ENCODE measurements at places on chromosomes 12 and 14. TPM values are rescaled to one million over a fixed set of nuclear protein-coding genes. Genes with fewer than 3 reads are reported as not detected.
A peak's percentile ranks its signal among the peaks of the same experiment; 100 is the strongest.

DNA sequence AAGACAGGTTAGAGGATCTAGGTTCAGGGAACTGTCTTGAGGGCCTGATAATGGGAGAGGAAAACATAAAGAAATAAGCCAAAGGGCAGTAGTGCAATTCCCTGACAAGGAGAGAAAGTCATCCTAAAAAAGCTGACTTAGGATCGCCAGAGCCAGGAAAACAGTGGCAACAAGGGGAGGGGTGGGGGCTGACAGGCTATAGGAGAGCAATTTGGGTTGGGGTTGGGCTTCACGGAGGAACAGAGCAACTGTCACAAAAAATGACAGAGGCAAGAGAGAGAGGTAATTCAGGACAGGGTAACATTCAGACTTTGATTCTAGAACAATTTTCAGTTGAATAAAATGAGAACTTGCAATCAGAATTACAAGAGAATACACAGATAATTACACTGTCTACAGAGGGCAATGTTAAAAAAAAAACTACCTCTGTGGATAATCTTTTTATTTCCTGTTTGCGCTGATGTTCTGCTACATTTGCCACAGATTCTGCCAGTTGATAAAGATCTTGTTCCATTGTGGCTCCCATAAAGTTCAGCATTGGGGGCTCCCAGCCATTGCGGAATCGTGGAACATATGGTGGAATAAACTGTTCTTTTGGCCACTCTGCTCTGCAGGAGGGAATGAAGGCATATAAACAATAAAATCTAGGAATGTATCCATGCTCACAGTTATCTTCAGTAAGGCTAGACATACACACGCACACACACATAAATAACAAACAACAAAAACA is 138.6 kb downstream of the EPS8 start:
- DNase-seq, result no peak

- no peak for DNase-seq
Observed at GRCh38 chr14:93078870-93079269, 36.9 kb downstream of the ITPK1 start.

GRCh38 chr12:53798575-53798974 is 46.8 kb upstream of the CISTR start:
- DNase-seq, result no peak

DNA sequence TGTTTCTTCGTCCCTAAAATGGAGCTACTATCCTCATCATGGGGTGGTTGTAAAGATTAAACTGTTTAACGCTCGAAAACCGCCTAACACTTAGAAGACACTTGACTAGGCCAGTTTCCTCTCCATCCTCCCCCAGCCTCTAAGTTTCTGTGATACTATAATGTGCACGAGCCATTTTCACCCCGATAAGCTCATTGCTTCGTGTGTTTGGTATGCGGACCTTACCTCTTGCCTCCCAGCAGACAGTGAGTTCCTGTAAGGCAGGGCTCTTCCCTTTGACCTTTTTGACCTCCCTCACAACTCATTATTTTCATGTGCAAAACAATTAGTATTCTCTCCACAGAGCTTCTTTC is 499 bp upstream of the GXYLT1 start:
- no peak for DNase-seq

Gene EPYC
- not detected for polyA plus RNA-seq

Gene ASPG
- polyA plus RNA-seq, result 24.6 TPM

- DNase-seq, result no peak
Observed at GRCh38 chr12:105462831-105463230, 132.3 kb downstream of the C12orf75 start.

DNA sequence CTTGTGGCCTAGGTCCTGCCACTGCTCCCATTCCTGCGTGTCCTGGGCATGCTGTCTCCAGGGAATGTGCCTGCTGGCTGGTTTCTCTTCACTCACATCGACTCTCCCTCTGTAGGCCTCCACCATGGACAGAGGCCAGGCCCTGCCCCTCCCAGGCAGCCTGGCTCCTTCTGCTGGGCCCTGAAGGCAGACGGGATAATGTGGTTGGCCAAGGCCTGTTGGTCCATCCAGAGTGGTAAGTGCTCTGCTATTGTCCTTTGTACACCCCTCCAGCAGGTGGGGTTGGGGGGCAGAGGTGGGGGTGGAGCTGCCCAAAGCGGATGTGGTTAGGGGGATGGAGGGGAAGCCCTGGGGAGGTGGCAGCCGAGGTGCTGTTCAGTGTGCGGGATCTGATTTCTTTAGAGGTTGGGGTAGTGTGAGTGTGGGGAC is 9.5 kb upstream of the NR4A1 start:
- peak; percentile 75 for DNase-seq

Gene PTPRO
- 1.2 TPM for polyA plus RNA-seq

- peak; percentile 54 for DNase-seq
Observed at GRCh38 chr12:34398706-34399630, 376.7 kb downstream of the ALG10 start.

DNA sequence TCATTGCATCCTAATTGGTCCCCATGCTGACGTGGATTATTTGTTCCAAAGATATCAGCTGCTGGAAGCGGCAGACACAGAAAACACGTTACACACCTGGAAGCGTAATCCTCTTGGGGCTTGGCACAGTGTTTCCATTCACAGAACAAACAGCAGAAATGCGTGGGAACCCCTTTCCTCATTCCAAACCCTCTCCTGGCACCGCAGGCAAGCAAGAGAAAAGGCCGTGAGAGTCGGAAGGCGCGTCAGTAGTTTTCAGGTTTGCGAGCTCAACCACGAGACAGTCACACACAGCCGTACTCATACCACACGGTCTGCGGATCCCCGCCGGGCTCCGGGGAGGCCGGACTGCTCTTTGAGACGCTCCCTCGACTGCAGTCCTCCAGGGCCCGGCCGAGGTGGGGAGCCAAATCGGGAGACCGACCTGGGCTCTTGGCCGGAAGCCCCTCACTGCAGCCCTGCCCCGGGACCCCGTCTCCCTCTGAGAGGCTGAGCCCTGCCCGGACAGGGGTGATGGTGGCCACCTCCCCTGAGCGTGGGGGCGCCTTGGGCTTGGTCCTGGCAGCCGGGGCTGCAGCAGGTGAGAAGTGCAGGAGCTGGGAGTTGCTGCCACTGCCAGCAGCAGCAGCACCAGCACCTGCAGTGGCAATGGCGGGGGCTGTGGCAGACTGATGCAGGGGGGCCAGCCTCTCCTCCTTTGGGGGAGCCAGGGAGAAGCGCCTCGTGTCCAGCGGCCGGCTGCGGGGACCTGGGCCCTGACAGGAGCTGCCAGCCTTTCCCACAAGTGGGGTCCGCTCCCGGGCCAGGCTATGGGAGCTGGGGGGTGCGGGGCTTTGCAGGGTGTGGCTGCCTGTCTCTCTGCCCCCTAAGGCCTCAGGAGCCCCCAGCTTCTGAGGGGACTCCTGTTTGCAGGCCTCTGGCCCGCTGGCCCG is 28.1 kb upstream of the GPR68 start:
- DNase-seq, result no peak

DNA sequence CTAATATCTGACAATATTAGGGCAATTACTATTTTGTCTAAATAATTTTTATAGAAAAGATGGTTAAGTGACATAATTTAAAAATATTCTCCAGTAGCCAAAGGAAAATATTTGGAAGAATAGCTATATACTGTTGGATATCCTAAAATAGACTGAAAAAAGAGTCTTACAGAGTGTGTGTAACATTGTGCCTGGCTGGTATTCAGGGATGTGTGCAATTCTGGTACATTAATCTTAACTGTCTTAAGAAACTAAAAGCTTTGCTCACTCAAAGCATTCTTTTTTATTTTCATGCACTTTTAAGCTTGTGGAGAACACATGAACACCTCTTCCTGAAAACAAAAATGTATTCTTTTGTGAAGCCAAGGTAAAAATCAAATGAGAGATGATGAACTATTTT is 10.1 kb upstream of the NR2C1 start:
- no peak for DNase-seq

Gene NELL2
- polyA plus RNA-seq, result 5.2 TPM

Gene CS
- 102 TPM for polyA plus RNA-seq

Gene FBLN5
- 3.0 TPM for polyA plus RNA-seq

- DNase-seq, result no peak
Observed at GRCh38 chr12:121023799-121024198, 7.5 kb upstream of the C12orf43 start.

Gene RNASE7
- not detected for polyA plus RNA-seq

Gene TCTN1
- polyA plus RNA-seq, result 8.7 TPM

GRCh38 chr14:86940106-86940505 is 1052.9 kb downstream of the GALC start:
- DNase-seq, result no peak

Gene KRT2
- polyA plus RNA-seq, result 0.38 TPM
